ENCODE measurements at places on chromosomes 4 and X.
A peak's percentile ranks its signal among the peaks of the same experiment; 100 is the strongest.

DNA sequence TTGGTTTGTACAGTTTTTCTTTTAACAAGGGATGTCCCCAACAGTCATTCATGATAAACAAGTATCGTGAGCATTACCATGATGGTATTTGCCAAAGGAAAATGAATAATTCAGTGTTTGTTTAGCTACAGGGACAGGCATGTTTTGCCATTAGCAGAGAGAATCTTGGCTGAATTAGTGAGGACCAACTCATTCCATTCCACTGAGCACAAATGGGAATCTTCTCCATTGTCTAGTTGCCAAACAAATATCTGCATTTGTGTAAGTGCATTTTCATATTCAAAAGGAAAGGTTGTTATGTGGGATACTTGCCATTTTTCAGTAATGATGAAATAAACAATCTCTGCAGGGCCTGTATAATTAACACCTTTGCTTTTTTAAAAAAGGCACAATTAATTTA, 1762.6 kb downstream of the RPA4 start:
- no peaks in the 10 kb centered on the region for H3K36me3 ChIP-seq
- no peaks in the 10 kb centered on the region for H3K27me3 ChIP-seq
- DNase-seq, result no peak
- H3K4me1 ChIP-seq, result no peaks in the 10 kb centered on the region

DNA sequence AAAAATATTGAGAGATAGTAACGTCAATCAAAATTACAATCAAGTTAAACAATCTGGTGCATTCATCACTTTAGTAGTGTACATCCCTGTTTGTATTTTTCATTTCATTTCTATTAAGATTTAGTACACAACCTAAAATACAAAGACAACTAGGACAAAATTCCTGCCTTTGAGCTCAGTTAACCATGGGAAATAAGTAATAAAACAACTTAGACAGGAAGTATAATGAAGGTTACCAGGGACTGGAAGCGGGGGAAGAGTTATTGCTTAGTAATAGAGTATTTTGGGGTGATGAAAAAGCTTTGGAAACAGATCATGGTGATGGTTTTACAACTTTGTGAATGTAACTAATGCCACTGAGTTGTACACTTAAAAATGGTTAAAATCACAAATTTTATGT, 25.6 kb upstream of the ATXN3L start:
- no peaks in the 10 kb centered on the region for H3K4me1 ChIP-seq
- no peak for DNase-seq
- H3K27me3 ChIP-seq, result no peaks in the 10 kb centered on the region

- no peaks in the 10 kb centered on the region for H3K4me1 ChIP-seq
- no peak overlapping the region for H3K4me3 ChIP-seq
- H3K27ac ChIP-seq, result no peak overlapping the region
- no peaks in the 10 kb centered on the region for H3K36me3 ChIP-seq
- DNase-seq, result peak; percentile 21
These were observed 301.2 kb upstream of the PPARGC1A start for GRCh38 chr4:24190761-24191695.

DNA sequence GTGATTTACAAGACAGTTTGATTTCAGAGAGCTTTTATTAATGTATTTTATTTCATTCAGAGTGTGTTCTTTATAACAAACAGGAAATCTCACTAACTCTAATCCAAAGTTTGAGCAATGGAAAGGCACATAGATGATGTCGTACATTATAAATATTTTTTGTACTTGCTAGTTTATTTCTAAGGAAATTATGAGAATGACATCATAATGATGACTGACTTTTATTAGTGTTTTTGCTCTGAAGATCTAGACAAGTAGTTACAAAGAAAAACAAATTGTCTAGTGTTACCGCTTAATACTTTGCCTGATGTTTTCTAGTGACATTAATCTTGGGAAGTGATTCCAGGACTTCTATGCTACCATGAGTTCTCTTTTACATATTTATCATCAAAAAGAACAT, 43.2 kb downstream of the HHIP start:
- DNase-seq, result no peak
- no peaks in the 10 kb centered on the region for H3K4me1 ChIP-seq
- no peak overlapping the region for H3K4me3 ChIP-seq
- no peak overlapping the region for H3K27ac ChIP-seq
- no peaks in the 10 kb centered on the region for H3K27me3 ChIP-seq
- H3K36me3 ChIP-seq, result no peaks in the 10 kb centered on the region

- peaks cover 11% of the 10 kb centered on the region for H3K4me1 ChIP-seq
- no peaks in the 10 kb centered on the region for H3K27me3 ChIP-seq
- peak; percentile 42 for DNase-seq
- no peaks in the 10 kb centered on the region for H3K36me3 ChIP-seq
- peak overlapping the region; percentile 24 for H3K27ac ChIP-seq
These were observed 31.6 kb upstream of the SOD3 start for GRCh38 chr4:24763631-24764297.

- DNase-seq, result peak; percentile 37
- no peak overlapping the region for H3K4me3 ChIP-seq
- H3K27me3 ChIP-seq, result no peaks in the 10 kb centered on the region
- H3K36me3 ChIP-seq, result no peaks in the 10 kb centered on the region
- H3K27ac ChIP-seq, result no peak overlapping the region
These were observed 1170.9 kb downstream of the NLGN4X start for GRCh38 chrX:5057786-5058185.

GRCh38 chr4:3387154-3387942, 54.4 kb upstream of the HGFAC start:
- no peak overlapping the region for H3K4me3 ChIP-seq
- DNase-seq, result no peak
- H3K27ac ChIP-seq, result peak overlapping the region; percentile 51
- H3K36me3 ChIP-seq, result no peaks in the 10 kb centered on the region
- H3K27me3 ChIP-seq, result no peaks in the 10 kb centered on the region

DNA sequence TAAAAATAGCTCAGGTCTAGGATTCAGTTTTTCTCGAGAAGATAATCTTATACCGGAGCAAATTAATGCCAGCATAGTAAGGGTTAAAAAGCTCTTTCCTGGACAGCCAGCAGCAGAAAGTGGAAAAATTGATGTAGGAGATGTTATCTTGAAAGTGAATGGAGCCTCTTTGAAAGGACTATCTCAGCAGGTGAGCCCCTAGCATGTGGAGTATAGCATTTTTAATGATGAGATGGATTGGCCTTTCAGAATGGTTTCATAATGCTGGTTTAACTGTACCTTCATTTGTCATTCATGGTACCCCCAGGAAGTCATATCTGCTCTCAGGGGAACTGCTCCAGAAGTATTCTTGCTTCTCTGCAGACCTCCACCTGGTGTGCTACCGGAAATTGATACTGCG, 79.4 kb downstream of the SLC10A6 start:
- H3K27ac ChIP-seq, result no peak overlapping the region
- no peak overlapping the region for H3K4me3 ChIP-seq
- no peaks in the 10 kb centered on the region for H3K27me3 ChIP-seq
- no peaks in the 10 kb centered on the region for H3K4me1 ChIP-seq
- H3K36me3 ChIP-seq, result peaks cover 9% of the 10 kb centered on the region
- DNase-seq, result no peak

- no peak overlapping the region for H3K27ac ChIP-seq
- no peaks in the 10 kb centered on the region for H3K4me1 ChIP-seq
- DNase-seq, result no peak
- H3K36me3 ChIP-seq, result no peaks in the 10 kb centered on the region
- no peaks in the 10 kb centered on the region for H3K27me3 ChIP-seq
These were observed 556.8 kb upstream of the PCDH10 start for GRCh38 chr4:132592340-132592739.

GRCh38 chrX:153161952-153162351, 17.1 kb upstream of the MAGEA1 start:
- H3K4me1 ChIP-seq, result no peaks in the 10 kb centered on the region
- no peaks in the 10 kb centered on the region for H3K36me3 ChIP-seq
- H3K4me3 ChIP-seq, result no peak overlapping the region
- no peak for DNase-seq

DNA sequence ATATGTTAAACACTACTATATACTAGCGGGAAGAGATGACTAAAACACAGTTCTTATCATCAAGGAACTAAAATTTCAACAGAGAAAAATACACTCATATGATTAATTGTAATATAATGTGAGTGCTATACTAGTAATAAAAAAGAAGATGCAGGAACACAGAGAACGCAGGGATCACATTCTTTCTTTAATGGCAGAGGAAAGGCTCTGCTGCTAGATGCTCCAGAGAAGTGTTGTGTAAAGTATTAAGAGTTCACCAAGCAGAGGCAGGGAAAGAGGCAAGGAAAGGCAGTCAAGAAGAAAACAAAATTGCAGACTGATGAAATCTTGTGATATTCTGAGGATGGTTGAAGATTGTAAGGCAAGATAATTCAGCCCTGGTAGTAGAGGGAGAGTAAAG, 394.7 kb downstream of the PDGFC start:
- H3K36me3 ChIP-seq, result no peaks in the 10 kb centered on the region
- no peak overlapping the region for H3K27ac ChIP-seq
- no peak for DNase-seq
- H3K4me1 ChIP-seq, result no peaks in the 10 kb centered on the region

GRCh38 chr4:182369211-182369610, 126.0 kb downstream of the TENM3 start:
- no peaks in the 10 kb centered on the region for H3K36me3 ChIP-seq
- H3K27me3 ChIP-seq, result no peaks in the 10 kb centered on the region
- H3K4me3 ChIP-seq, result no peak overlapping the region
- peak; percentile 74 for DNase-seq
- H3K4me1 ChIP-seq, result no peaks in the 10 kb centered on the region

DNA sequence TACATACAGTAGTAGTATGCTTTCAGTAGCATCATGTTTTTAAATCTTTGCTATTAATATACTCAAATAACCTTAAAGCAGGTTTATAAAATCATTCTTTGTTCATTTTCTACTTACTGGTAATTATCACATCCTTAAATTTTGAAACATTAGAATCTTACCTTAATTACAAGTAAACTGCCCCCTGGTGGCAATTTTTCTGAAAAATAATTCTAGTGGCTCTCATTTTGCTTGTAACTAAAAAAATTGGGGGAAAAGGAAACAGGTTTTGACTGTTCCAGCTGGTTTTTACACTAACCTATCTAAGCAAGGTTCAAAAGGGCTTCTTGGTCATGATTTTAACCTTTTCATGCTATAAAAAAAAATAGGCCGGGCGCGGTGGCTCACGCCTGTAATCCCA, 18.5 kb upstream of the DCAF4L1 start:
- no peaks in the 10 kb centered on the region for H3K4me1 ChIP-seq
- H3K27ac ChIP-seq, result no peak overlapping the region
- no peaks in the 10 kb centered on the region for H3K36me3 ChIP-seq

GRCh38 chr4:80412322-80412721, 76.8 kb downstream of the CFAP299 start:
- no peak for DNase-seq
- H3K27me3 ChIP-seq, result no peaks in the 10 kb centered on the region
- no peak overlapping the region for H3K4me3 ChIP-seq
- H3K4me1 ChIP-seq, result no peaks in the 10 kb centered on the region
- H3K27ac ChIP-seq, result no peak overlapping the region

- no peaks in the 10 kb centered on the region for H3K4me1 ChIP-seq
- H3K27me3 ChIP-seq, result no peaks in the 10 kb centered on the region
- no peak overlapping the region for H3K4me3 ChIP-seq
These were observed 609.2 kb downstream of the SPOCK3 start for GRCh38 chr4:166625018-166625637.

DNA sequence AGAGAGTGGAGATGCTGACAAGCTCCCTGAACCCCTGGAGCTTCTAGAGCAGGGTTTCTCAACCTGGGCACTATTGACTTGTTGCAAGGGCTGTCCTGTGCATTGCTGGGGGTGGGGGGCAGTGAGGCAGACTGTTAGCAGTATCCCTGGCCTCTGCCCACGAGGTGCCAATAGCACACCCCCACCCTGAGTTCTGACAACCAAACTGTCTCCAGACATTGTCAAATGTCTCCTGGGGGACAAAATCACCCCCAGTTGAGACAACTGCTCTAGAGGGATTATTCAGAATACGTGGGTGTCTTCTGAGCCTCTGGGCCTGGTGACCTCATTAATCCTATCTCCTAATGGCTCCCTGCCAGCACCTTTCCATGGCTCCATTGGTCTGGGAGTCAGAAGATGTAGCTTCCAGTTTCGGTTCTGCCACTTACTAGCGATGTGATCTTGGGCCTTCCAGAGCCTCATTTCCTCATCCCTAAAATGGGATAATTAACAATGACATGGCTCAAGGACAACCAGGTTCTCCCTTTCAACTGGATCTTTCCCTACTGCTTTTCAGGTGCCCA, 17.6 kb upstream of the PJA1 start:
- DNase-seq, result no peak
- H3K27me3 ChIP-seq, result peaks cover 3% of the 10 kb centered on the region
- H3K4me1 ChIP-seq, result no peaks in the 10 kb centered on the region
- H3K36me3 ChIP-seq, result no peaks in the 10 kb centered on the region
- H3K27ac ChIP-seq, result no peak overlapping the region

GRCh38 chr4:17957688-17958087, 63.9 kb downstream of the LCORL start:
- peaks cover 2% of the 10 kb centered on the region for H3K36me3 ChIP-seq
- H3K27ac ChIP-seq, result no peak overlapping the region
- no peaks in the 10 kb centered on the region for H3K27me3 ChIP-seq
- H3K4me3 ChIP-seq, result no peak overlapping the region

DNA sequence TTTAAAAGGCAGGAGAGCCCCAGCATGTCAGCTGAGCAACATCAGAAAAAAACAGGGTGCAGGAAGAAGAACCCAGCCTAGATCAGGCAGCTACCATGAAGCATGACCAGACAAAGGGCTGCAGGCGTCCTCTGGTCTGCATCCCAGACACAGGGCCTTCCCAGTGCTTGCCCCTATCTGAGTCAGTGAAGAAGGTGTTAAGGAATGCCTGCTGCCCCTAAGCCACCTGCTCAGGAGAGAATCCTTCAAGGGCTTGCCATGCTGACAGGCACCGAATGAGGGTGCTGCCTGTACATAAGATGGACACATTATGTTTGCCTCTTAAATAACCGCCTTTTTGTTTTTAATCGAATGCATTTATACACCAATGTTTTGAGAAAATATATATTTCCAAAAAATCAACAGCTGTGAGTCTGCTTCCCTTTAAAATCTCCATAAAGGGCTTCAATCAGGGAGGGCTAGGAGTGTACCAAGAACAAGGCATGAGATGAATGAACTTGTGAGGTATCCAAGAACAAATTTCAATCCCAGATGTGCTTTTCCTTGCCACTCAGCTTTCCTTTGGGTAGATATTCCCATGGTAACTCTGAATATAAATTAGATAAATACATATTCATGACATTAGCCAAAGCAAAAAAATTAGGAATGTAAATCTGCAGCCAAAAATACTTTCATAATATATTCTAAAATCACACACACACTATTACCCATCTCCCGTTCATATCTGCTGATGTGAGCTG, 85.1 kb downstream of the SLC9A7 start:
- no peak overlapping the region for H3K4me3 ChIP-seq
- DNase-seq, result no peak
- H3K27ac ChIP-seq, result no peak overlapping the region
- no peaks in the 10 kb centered on the region for H3K27me3 ChIP-seq
- H3K4me1 ChIP-seq, result no peaks in the 10 kb centered on the region
- H3K36me3 ChIP-seq, result no peaks in the 10 kb centered on the region

DNA sequence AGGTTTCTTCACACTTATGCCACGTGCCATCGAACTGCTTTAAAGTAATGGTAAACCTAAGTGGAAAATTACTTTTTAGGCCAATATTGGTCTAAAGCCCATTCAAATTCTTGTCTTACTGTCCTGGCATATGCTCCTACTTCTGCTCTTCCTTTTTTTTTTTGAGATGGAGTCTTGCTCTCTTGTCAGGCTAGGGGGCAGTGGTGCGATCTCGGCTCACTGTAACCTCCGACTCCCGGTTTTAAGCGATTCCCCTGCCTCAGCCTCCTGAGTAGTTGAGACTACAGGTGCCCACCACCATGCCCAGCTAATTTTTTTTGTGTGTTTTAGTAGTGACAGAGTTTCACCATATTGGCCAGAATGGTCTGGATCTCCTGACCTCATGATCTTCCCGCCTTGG, 129.0 kb upstream of the TECRL start:
- H3K36me3 ChIP-seq, result no peaks in the 10 kb centered on the region
- H3K27ac ChIP-seq, result no peak overlapping the region
- H3K27me3 ChIP-seq, result no peaks in the 10 kb centered on the region
- no peak for DNase-seq
- H3K4me1 ChIP-seq, result no peaks in the 10 kb centered on the region
